ENCODE measurements at places on chromosomes 12 and 14.

DNA sequence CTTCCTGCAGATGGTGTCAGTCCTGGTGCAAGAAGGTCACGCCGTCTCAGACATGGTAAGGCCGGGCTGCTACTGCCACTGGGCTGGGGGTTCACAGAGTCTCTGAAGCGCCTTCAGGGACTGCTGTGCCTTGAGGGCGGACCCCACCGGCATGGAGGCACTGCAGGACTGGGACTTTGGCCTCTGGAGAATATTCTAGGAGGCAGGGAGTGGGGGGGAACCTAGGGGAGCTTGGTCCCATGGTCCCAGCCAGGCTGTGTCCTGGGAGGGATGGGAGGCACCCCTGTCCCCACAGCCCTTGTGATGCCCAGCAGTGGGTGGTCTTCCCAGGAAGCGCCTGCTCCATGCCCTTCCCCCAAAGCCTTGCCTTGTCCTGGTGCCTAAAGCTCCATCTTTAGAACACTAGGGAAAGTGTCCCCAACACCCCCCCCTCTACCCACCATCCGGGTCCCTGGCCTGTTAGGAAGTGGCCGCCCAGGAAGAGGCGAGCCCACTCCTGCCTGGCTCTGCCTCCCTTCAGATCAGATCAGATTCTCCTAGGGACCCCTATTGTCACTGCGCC is 1.5 kb downstream of the AMN start:
- DNase-seq = no peak

GRCh38 chr14:103546652-103547454 is 15.6 kb downstream of the BAG5 start:
- DNase-seq = peak; percentile 83

DNA sequence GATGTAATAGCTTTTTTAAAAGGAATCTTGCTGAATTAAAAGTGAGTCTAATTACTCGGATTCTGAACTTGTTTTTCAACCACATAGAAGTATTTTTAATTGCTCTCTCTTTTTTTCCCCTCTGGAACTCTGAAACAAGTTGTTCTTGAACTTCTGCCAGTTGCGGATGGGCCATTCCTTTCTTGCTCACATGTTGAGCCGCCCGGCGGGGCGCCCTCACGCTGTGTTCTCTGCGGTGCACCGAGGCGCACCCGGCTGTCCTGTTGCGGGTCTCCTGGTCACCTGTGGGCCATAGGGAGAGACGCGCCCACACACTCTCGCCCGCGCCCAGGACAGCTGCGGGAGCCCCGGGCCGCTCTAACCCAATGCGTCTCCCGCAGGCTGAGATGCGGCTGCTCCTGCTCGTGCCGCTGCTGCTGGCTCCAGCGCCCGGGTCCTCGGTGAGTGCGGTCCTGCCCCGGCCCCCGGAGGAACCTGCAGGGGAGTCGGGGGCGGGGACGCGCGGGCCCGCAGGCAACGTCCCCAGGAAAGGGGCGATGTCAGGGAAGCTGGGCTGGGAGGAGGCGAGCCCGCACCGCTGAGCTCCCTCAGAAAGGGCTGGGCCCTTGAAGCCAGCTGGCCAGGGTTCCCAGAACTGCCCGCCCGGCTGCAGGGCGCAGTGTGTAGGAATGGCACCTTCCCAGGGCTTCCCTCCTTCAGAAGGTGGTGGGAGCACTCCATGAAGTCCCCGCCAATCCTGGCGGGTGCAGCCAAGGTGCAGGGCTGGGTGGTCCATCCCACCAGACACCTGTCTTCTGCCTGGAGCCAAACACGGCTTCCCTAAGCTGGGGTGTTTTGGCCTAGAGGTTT is 2.3 kb downstream of the PAPLN start:
- DNase-seq = no peak

GRCh38 chr14:85380881-85381280 is 149.1 kb upstream of the FLRT2 start:
- DNase-seq = no peak

- no peak for DNase-seq
Observed at GRCh38 chr14:100907240-100907639, 3.7 kb upstream of the RTL1 start.

DNA sequence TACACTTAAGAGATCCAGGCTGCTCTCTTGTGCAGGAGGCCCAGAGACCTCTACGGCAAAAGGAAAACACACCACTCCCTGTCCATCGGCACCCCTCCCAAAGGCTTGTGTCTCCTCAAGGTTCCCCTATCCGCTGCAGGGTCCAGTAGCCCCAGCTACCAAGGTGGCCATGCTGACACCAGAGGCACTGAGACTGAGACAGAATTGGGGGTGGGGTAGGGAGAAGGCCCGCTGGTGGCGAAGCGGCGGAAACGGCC is 590 bp downstream of the DDIT3 start:
- peak; percentile 40 for DNase-seq

DNA sequence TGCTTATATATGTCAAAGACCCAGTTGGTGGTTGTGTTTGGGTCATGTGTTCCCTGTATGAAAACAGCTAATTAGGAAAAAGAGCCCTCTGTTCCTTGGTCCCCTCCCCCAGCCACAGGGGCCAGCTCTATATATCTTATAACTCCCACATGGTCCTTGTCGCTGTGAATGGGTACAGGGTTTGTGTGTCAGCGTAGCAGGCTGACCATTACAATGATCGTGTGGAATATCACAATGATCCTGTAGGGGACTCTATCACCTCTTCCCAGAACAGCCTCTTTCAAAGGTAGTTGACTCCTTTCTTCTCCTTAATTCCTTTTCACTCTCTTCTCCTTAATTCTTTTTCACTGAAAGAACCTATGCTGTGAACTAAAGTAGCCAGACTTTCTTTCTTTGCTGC is 51.6 kb upstream of the RIC8B start:
- DNase-seq = no peak

- DNase-seq = no peak
Observed at GRCh38 chr14:79246173-79246572, 965.1 kb downstream of the DIO2 start.

DNA sequence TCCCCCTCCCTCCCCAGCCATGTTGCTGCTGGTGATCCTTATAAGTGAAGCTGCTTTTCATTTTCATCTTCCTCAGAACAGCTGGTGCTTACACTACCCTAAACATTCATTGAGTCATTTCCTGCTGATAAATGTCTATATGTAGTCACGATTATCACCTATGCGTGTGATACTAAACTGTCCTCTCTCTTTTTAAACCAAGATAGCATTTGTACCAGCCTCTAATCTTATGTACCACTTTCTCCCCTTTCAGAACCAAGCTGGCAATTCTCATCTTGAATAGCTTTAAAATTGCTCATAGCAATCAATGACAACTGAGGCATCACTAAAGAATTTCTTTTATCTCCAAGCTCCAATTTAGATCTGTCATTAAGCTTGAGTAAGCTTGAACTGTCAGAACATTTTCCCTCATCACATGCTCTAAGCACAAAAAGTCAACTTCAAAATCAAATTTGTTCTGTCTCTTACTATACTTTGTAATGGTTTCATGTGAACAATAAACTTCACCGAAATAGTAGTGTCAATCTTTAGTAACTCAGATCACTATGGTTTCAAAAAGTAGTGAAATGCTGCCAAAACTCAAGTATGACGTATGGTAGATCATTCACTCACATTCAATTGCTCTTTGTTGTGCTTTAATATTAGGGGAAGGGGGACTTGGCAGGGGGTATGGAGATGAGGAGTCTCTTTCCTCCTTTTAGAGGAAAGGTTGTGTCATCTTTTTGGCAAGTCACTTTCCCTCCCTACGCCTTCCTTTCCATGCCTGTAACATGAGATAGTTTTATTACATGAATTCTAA is 178.1 kb upstream of the NOVA1 start:
- DNase-seq = no peak

DNA sequence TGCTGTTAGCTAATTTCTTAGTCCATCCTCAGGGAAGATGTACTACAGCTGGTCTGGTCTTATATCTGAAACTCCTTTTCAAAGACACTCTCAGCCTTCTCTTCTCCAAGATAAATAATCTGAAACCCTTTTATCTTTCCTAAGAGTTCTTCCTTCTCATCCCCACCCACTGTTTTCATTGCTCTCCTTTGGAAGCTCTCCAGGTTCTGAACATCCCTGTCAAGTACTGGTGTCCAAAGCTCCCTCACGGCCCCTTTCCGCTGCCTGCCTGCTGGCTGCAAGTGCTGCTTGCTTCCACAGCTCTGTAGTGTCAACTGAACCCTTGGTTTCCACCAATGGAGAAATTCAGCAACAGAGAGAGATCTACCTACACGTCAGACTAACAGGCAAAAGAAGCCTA is 6.6 kb upstream of the SLC6A13 start:
- DNase-seq = no peak

- no peak for DNase-seq
Observed at GRCh38 chr14:102918438-102918837, 4.0 kb upstream of the AMN start.

DNA sequence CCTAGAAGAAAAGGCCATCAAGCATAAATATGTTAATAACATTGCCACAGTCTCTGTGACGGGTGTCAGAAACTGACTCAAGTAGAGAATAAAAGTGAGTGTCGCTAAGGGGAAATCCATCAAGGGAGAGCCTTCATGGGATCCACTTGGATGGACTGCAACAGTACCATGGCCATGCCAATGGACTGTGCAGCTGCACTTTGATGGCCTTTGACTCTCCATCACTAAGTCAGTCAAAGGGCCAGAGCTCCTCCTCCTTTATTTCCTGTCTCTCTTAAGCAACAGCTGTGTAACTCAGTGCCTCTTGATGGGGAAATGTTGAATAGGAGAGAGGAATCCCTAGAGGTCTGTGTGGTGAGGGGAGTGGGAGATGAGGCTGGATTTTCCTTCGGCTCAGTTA is 335.2 kb downstream of the BMP4 start:
- DNase-seq = no peak

- DNase-seq = no peak
Observed at GRCh38 chr14:50040895-50041465, 75.4 kb downstream of the VCPKMT start.

DNA sequence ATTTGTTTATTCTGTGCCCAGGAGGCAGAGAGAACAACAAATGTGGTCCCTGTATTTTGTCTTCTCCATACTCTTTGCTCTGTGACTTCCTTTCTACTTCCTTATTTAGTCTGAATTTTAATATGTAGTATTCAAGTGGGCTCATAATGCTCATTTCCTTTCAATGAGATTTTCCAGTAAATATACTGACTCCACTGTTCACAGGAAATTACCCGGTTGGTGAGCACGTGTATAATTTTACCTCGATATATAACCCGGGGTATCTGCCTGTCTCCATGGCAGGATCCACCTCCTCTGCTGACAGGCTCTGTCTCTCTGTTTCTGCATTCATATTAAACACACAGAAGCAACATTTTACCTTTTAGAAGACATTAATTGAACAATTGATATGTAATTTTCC is 166.0 kb downstream of the SLC38A4 start:
- no peak for DNase-seq

DNA sequence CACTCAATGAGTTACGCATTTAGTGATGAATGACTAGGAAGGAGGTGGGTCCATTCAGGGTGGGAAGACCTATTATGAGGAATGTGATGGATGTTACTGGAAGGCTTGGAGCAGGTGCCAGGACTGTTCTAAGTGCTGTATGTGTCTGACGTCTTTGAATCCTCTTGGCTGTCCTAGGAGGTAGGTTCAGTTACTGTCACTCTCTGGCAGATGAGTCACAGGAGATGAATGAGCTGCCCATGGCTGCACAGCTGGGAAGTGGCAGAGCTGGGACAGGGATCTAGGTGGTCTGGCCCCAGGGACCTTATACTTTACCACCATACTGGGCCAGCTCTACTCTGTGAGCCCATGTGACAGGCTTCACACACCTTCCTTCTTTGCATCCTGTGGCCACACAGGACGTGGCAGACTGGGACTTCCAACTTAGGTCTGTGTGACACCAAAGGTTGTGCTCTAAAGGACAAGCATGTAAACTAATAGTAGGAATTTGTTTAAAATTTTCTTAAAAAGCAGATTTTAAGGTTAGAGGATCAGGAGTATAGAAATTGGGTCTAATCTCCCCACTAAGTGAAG is 24.0 kb downstream of the TCTN1 start:
- DNase-seq = no peak

GRCh38 chr14:44736326-44736725 is 225.4 kb downstream of the KLHL28 start:
- DNase-seq = no peak

- no peak for DNase-seq
Observed at GRCh38 chr12:47192051-47192450, 112.3 kb upstream of the AMIGO2 start.

DNA sequence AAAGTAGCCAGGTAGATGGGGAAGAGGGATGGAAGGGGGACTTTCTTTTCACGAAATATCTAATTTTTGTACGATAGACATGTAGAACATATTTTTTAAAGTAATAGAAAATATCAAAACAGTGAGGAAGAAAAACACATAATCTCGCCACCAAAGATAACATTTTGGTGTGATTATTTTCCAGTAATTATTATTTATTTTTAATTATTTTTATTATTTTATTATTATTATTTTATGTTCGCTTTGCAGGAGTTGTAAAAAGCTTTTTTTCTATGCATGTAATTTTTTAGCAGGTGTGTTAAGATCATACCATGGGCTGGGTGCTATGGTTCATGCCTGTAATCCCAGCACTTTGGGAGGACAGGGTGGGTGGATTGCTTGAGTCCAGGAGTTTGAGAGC is 85.6 kb upstream of the CCND2 start:
- no peak for DNase-seq

GRCh38 chr12:114395233-114395632 is 10.7 kb downstream of the TBX5 start:
- no peak for DNase-seq

- DNase-seq = peak; percentile 32
Observed at GRCh38 chr14:75306927-75307699, 28.5 kb downstream of the FOS start.

DNA sequence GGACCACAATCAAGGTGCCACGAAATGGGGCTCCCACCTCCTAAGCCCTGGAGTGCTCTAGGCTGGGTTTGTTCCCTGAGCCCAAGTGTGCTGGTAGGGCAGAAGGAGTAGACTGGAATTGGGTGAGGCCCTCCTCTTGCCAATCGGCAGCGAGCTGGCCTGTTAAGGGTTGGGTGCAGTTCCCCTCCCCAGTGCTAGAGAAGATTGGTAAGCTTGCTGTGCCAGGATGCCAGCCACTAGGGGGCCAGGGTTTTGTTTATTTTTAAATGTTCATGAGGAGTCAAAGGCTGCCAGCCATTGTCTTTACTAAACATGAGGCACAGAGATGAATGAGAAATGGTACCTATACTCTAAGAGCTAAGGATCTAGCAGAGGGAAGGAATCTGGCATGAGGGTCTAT is 79.7 kb downstream of the SPTB start:
- DNase-seq = peak; percentile 21

DNA sequence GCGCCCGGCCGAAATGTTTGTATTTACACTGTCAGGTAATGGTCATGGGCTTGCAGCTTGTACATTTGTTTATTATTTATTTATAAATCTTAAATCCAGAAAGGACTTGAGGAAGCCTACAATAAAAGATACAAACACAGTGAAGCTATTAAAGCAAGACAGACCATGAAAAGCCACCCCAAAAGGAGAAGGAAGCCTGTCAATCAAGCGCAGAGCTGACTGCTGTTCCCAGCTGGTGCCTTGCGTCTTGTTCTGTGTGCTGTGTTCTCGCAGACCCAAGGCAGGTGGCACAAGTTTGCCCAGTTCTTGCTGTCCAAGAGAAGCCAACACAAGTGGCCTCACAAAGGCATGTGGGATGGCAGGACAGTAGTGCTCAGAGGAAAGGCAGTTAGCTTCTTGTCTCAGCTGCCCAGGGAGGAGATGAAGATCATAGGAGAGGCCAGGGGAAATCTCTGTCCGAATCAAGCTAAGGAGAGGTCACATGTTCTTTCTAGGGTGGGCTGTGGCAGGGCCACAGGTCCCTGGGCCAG is 73.2 kb downstream of the SLC25A47 start:
- DNase-seq = no peak

Data from stimulated activated CD4-positive, alpha-beta T cell treated with anti-CD3 and anti-CD28 coated beads, Interleukin-15, amount 100 ng/mL, for 24 hours (primary cell).